Aorta (tissue), 5 donors: ENCODE measurements at places on chromosomes 16 and 17. TPM values are rescaled to one million over a fixed set of nuclear protein-coding genes. Genes with fewer than 3 reads are reported as not detected.

DNA sequence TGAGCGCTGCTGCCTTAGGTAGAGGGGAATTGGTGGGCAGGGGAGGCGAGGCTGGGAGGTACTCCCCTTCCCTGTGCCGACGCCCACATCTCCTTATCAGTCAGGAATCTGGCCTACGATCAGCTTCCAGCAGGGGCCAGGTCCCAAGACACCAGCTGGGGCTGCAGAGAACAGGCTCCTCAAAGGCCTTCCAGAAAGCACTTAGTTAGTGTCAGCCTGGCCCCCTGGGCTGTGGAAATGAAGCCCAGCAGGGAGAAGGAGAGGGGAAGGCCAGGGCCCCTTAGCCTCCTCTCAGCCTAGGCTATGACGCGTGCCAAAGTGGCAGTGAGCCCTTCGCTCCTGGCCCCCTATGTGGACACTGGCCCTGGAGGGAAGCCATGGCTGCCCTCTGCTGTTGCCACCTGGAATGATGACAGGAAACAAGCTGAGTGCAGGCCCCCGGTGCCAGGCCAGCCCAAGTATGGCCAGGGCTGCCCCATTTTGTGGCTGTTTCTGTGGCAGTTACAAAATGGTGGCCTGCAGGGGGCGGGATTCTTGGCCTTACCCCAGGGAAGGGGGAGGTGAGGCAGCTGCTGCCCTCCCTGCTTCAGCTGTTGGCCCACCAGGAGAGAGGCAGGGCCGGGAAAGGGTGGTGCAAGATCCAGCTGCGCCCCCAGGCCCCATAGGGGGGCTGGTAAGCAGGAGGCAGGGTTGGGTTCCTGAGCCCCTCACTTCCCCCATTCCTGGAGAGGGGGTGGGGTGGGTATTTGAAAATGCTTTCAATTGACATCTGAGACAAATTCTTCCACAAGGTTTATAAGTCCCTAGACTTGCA, 11.3 kb downstream of the TBX4 start:
- DNase-seq = peak; percentile 68

GRCh38 chr16:14486520-14487303, 143.3 kb downstream of the PARN start:
- DNase-seq = peak; percentile 85

DNA sequence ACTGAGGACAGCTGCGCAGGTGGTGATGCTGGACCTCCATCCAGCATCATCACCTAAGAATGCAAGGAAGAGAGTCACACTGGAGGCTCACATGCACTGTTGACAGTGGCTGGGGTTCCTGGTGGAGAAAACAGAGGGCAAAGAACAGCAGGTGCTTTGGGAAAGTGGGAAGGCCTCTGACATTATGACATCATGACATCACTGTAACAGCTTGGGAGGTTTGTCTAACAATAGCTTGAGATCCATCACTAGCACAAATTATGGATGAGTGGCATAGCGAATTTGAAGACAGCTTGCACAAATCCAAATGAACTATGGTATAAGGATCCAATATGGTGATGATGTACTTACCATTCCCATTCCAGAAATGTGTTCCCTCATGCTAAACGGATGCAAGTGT, 226.5 kb upstream of the MPHOSPH6 start:
- DNase-seq = no peak

DNA sequence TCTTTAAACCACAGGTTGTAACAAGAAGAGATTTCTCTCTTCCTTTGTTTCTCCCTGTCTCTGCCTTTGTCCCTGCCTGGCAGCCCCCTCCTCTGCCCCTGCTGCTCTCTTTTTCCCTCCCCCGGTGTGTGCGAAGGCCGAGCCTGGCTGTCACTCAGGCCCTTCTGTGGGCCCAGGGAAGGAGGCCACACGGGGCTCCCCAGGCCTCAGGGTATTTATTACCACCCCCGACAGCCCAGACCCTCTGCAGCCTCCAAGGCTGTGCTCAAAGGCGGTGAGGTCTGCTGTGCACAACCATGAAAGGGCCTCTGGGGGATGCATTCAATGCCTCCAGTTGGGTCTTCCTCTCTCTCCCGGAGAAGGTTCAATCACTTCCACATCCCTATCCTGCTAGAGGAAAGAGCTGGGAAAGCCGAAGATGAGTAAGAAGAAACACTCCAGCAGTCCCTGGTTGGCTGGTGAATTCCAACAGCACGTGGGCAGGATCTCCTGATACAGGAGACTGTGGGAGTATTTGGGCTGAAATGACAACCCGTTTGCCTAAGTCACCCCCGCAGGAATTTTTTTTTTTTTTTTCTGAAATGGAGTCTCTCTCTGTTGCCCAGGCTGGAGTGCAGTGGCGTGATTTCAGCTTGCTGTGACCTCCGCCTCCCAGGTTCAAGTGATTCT, 34.2 kb downstream of the ZNF423 start:
- no peak for DNase-seq

GRCh38 chr17:57766318-57766943, 21.3 kb upstream of the CCDC182 start:
- DNase-seq = no peak

GRCh38 chr17:70256751-70257150, 87.4 kb downstream of the KCNJ2 start:
- no peak for DNase-seq

GRCh38 chr17:81371910-81372760, 23.1 kb upstream of the BAHCC1 start:
- DNase-seq = peak; percentile 86

DNA sequence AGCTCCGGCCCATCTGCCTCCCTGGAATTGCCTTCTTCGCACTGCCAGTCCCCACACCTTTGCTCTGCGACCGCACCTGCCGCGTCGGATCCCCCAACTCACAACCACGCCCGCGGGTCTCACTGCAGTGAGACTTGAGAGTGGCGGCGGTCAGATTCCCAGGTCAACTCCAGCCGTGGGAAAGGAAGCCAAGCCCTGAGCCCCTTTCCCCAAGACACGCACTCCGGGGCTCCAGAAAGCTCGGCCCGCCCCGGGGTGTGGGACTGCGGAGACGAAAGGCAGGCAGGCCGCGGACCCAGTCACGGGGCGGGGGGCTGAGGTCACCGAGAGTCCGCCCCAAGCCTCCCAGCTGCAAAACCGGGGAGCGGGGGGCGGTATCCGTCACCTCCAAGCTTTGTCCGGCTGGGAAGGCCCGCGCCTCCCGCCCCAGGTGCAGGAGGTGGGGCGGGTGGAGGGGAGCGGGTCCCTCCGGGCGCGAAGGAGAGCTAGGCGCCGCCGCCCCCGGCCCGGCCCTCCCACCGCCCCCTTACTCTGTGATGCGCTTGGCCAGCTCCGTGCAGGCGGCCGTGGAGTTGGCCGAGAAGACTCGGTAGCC, 615 bp downstream of the PRPSAP1 start:
- peak; percentile 59 for DNase-seq

GRCh38 chr16:76277460-76278030, 344 bp downstream of the CNTNAP4 start:
- DNase-seq = no peak

DNA sequence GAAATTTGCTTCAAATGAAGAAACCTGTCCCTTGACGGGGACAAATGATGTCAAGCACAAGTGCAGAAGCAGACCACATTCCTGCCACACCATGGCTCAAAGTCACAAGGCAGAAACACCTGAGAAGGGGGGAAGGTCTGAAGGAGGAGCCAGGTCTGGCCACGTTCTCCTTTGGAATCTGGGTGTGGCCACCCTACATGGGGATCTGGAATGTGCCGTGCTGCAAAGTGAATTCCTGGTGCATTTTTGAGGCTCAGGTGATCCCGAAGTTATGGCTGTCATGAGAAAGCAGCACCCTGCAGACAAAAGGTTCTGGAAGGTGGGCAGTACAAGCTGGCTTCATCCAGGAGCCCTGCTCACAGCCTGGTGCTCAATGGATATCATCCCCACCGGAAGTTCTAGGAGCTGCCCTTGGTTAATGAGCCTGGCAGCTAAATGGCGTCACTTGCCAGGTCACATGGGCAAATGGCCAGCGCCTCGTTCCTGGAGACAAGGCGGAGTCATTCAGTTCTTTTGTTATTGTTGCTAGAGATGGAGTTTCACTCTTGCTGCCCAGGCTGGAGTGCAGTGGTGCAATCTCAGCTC, 20.1 kb upstream of the ADCY9 start:
- DNase-seq = no peak

DNA sequence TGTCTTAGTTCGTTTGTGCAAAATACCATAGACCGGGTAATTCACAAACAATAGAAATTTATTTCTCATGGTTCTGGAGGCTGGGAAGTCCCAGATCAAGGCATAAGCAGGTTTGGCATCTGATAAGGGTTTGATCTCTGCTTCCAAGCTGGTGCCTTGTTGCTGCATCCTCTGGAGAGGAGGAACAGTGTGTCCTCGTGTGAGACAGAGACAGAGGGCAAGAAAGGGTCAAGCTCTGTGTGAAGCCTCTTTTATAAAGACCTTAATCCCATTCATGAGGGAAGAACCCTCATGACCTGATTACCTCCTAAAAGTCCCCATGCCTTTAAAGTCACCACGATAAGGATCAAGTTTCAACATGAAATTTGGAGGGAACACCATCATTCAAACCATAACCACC, 55.8 kb upstream of the TANC2 start:
- no peak for DNase-seq

DNA sequence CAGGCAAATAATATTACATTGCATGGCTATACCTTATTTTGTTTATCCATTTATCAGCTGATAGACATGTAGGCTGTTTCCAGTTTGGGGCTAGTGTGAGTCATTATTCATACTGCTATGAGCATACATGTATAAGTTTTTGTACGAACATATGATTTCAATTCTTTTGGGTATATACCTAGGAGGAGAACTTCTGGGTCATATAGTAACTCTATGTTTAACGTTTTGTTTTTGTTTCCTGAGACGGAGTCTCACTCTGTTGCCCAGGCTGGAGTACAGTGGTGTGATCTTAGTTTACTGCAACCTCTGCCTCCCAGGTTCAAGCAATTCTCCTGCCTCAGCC, 2.4 kb upstream of the ITGAL start:
- no peak for DNase-seq

DNA sequence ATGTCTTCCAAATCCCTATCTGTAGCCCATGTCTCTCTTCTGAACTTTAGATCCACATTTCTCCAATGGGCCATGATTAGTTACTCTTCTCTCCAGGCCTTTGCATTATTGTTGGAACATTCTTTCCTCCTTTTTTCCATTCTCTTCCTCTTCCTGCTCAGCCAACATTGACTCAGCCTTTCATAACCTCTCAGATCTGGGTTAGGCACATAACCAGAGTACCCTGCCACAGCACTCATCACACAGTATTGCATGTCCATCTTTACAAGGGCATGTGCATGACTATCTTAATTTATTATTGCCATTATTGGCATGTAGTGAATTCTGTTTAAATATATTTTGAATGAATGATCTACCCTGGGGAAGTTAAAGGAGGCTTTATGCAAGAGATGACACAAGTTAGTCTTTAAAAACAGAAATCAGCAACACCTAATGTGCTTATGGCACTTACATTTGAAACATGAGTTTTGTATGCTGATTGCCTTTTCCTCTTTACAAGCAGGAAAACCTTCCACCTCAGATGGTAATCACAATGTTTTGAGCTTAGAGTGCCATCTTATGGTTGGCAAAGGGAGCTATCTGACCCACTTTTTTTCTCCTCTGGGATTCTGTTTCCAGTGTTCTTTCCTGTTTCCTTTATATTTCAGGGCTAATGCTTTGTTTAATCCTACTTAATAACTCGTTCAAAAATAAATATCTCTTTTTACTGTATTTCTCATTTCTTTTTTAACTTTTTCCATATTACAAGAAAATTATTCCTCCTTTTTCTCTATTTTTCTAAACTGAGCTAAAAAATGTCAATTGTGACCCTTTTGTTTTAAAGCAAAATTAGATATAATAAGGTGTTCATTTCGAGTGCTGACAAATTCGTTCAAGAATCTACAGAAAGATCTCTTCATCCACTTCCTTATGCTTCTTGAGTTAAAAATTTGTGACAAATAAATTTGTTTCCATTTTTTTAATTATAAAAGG, 151.0 kb upstream of the RBL2 start:
- no peak for DNase-seq

DNA sequence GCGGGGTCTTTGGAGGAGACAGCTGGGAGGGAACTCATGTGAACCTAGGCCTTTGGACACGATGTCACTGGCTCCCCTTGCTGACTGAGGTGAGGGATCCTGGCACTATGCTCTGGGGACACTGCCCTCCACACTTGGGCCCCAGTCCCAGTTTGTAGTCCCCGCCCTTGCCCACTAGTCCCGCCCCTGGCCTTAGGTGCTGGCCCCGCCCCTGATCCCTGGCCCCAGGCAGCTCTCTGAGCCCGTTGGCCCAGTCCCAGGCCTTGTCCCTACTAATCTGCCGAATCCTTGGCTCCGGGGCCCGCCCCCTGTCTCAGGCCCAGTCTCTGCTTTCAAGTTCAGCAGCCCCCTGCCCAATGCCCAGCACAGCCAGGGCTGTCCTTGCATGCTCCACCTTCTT, 61.0 kb downstream of the SMPD3 start:
- DNase-seq = no peak

- no peak for DNase-seq
Measured at GRCh38 chr17:75301049-75301448, 11.8 kb upstream of the SLC25A19 start.

DNA sequence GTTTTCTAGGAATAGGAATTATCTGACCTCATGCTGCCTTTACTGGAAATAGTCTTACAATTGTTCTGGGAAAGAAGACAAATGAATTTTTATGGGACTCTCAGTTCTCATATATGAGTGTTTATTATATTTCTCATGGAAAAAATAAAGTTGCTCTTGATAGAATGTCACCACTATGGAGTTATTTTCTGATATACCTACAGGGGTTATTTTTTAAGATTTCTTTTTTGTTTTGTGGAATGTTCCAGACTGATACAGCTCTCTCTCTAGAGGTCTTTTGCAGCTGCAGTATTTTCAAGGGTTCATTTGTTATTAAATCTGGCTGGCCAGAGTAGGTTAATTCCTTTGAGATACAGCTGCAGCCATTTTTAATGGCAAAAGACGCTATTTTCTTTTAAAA, 100.7 kb downstream of the ABCA8 start:
- DNase-seq = no peak

DNA sequence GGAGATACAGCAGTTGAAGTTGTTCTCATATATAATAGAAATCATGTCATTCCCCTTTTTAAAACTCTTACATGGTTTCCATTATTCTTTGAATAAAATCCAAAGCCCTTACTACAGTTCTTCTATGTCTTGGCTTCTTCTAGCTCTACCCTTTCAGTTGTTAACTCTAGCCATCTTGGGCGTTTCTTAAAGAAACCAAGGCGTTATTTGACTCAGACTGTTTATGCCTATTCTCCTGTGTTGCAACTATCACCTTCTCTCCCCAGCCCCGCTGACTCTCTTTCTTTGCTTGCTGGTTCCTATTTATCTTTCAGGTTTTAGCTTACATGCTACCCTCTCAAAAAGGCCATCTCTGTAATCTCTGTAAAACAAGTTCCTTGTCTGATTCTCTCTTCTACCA, 32.7 kb downstream of the NFATC3 start:
- no peak for DNase-seq

GRCh38 chr16:58047557-58048348, 22.2 kb downstream of the MMP15 start:
- no peak for DNase-seq

Gene NPIPA5
- total RNA-seq = 20.1 TPM

Gene MILR1
- total RNA-seq = 13.0 TPM

Gene TMEM98
- total RNA-seq = 39.3 TPM

Gene HP
- 19.4 TPM for total RNA-seq

Gene CSNK1D
- 130 TPM for total RNA-seq

Gene MEIOC
- not detected for total RNA-seq

Gene MYH2
- total RNA-seq = not detected

Gene SLC6A2
- 0.45 TPM for total RNA-seq

Gene SNX20
- 5.0 TPM for total RNA-seq

Gene BOLA2
- 4.2 TPM for total RNA-seq
